ENCODE measurements at places on chromosomes 5 and 9.

- DNase-seq = peak; percentile 15
Measured at GRCh38 chr5:139561655-139562451, 714 bp downstream of the UBE2D2 start.

- DNase-seq = no peak
Measured at GRCh38 chr5:138648841-138649240, 73.6 kb upstream of the HSPA9 start.

DNA sequence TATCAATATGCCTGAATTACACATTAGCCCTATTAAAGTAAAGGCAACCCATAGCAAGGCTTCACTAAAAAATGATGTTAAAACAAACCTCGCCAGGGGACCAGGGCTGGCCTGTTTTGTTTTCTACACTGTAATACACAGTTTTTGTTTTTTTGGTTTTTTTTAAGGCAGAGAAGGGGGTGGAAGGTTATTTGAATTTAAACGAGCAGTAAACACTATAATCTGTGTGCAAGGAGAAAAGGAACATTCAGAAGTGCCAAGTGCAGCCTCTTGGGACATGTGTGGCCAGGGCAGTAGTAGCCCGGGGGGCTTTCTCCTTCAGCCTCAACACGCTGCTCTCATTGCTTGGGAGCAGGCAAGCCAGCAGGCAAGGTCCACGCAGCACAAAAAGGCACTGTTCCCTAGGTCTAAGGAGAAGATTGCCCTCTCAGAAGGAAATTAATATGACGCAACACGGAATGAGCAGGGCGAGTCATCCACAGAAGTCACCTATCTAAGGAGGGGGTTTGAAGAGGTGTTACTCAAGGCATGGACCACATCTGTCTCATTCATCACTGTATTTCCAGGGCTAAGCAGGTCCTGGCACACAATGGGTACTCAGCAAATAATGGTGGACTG, 16.2 kb downstream of the SIL1 start:
- no peak for DNase-seq

DNA sequence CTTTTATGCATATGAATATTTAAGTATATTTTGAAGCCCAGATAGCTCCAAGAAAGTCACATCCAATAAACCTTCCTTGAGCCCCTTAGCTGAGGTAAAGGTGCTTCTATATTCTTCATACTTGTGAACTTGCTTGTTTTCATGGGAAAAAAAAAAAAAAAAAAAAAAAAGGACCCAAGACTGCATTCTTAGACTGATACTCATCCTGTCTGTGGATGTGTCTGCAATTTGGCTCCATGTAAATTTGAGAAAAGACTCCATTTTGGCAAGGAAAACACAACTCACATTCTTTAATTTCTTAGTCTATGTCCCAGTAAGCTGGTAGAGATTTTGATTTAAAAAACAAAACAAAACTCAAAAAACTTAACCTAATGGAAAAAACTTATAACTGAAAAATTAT, 238.3 kb downstream of the FBXL17 start:
- DNase-seq = no peak

GRCh38 chr9:87517732-87518131, 20.1 kb downstream of the DAPK1 start:
- DNase-seq = no peak

- DNase-seq = no peak
Measured at GRCh38 chr9:75390951-75391350, 302.6 kb downstream of the OSTF1 start.

DNA sequence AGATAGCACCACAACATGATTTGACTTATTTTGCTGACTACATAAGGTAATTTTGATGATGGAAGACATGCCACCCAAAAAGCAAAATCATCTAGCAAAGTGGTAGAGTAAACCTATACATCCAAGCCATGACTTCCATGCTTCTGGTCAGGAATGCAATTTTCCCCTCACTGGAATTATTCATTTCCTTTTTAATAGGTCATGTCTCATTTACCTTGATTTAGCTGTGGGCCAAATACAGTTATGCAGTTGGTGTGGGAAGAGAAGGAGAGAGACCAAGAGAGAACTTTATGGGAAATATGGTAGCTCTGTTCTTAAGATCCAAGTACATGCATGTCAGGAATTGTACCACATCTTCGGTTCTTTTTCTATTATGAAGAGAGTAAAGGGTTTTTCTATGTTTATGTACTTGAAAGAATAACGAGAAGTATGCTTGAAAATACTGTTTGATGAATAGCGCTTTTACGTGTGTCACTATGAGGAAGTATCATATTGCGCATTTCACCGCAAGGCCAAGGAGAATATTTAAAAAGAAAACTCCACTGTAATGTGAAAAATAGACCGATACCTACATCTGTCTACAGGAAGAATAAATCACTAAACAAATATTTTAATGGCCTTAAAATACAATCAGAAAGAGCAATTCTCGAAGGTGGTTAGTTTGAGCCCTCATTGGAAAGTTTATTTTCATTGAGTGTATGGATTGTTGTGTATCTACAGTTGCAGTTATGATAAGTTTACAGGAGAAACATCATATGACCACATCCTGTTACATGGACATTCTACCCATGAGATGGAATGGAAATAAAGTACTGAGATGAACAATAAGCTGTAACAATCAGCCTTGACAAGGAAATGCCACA, 134.0 kb downstream of the FOXD1 start:
- no peak for DNase-seq

DNA sequence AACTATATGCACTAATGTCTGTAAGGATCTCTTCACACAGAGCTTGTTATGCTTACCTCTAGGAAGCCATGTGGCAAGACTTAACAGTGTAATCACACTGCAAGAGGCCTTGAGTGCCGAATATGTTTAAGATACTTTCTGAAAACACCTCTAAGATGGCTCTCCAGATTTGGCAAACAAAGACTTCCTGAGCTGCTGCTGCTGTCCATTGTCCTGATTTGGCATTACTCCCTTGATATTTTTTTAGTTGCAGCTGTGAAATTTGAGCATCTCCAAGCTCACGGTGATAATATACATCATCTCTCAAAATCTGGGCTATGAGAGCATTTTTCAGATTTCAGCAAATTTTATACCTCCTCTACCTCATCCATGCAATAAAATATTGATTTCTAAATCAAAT, 384.5 kb upstream of the CDH6 start:
- DNase-seq = no peak

DNA sequence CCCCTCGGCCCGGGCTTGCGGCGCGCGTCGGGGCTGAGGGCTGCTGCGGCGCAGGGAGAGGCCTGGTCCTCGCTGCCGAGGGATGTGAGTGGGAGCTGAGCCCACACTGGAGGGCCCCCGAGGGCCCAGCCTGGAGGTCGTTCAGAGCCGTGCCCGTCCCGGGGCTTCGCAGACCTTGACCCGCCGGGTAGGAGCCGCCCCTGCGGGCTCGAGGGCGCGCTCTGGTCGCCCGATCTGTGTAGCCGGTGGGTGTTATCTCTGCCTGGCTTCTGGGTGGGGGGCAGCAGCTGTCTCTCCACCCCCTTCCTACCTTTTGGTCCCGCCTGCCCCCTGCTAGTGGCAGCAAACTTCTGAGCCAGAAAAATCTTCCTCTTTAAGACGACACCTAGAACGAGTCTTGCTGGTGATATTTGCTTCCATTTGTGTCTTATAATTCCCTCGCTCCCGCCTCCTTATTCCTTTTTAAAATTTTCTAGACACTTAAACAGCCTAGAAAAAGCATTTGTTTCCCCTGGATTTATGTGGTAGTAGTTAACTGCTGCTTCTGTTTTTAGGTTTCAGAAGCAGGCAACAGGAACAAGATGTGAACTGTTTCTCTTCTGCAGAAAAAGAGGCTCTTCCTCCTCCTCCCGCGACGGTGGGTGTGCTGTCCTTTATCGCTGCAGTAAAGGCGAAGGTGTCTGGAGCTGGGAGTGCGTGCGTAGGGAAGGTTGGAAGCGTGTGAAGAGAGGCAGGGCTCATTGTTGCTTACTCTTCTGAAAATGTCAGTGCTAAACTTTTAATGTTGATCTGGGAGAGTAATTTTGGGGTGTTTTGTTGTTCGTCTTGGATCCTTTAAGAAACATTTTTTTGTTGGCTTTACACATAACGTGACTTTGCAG, 554 bp downstream of the JAK2 start:
- DNase-seq = peak; percentile 1

DNA sequence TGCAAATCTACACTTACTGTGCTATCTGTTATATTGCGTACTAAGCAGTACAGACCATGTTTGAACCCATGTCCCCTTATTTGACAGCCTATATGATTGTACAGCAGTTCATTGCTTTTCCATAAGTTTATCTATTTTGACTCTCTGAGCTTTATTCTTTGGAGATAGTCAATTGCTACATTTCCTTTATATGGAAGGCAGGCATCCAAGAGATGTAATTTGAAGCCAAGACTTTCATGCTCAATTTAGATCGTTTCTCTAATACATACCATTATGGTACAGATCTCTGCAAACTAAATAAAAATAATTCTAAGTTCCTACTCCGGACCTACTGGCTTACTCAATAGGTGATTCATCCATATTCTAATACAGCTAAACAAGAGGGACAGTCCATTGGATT, 424.8 kb downstream of the TMEM38B start:
- DNase-seq = no peak

- DNase-seq = no peak
Measured at GRCh38 chr5:174046558-174046957, 1.1 kb downstream of the NSG2 start.

GRCh38 chr5:176901260-176902101, 2.3 kb upstream of the HK3 start:
- DNase-seq = no peak

- no peak for DNase-seq
Measured at GRCh38 chr5:9337928-9338595, 207.8 kb downstream of the SEMA5A start.

DNA sequence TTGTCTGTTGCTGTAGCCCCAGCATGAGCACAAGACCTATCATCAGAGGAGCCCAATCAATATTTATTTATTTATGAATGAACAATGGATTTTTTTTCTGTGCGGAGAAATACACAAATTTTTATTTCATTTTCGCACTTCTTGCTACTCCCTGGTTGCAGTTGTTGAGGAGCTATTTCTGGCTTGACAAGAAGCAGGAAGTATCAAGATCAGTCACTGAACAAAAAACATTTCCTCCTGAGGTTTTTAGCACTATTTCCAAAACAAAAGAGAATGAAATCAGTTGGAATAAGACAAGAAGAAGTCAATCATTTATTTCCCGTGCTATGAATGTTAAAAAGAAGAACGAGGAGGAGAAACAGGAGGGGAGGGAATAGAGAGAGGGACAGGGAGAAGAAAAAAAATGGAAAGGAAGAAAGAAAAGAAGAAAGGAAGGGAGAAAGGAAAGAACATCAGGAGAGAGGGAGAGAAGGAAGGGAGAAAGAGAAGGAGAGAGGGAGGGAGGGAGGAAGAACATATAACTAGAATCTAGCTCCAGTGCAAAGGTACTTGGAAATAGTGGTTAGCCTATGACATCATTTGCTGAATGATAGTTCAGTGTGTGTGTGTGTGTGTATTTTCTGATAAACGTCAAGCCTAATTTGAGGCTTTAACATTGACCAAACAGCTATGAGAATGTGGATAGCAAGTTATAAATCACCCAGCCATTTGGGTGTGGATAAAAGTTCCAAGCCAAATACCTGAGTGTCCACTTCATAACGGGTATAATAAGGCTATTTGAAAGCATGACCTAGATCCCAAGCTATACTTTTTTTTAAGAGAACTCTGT, 586.0 kb downstream of the EBF1 start:
- no peak for DNase-seq

GRCh38 chr5:98942847-98943246, 14.0 kb upstream of the CHD1 start:
- no peak for DNase-seq

DNA sequence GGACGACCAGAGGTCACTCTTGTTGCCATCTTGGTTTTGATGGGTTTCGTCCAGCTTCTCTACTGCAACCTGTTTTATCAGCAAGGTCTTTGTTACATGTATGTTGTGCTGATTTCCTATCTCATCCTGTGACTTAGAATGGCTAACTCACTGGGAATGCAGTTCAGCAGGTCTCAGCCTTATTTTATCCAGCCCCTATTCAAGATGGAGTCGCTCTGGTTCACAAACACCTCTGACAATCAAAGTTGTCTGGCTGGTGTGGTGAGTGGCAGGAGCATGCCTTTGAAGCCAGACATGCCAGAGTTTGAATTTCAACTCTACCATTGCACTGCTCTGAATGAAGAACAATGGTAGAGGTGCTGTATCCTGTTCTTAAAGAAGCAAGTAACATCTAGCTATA, 253.8 kb downstream of the CHSY3 start:
- no peak for DNase-seq

- DNase-seq = no peak
Measured at GRCh38 chr5:150605546-150605945, 34.9 kb upstream of the SYNPO start.

DNA sequence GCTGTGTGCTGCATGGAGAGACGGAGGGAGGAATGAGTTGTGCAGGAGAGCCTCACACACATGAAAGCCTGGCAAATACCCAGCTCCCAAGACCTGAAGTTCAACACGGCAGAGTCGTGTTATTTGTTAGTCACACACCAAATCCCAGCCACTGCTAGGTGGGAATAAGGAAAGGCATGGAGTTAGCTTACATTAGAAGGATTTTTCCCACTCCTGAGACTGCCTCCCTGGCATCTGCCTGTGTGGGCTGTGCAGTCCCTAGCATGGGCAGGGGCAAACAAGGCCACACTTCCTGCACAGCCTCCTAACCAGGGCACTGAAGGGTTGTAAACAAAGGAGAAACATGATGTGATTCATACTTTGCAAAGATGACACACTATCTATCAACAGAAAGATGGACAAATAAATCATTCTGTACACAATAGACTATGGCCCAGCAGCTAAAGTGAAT, 306.8 kb downstream of the SPOCK1 start:
- no peak for DNase-seq

DNA sequence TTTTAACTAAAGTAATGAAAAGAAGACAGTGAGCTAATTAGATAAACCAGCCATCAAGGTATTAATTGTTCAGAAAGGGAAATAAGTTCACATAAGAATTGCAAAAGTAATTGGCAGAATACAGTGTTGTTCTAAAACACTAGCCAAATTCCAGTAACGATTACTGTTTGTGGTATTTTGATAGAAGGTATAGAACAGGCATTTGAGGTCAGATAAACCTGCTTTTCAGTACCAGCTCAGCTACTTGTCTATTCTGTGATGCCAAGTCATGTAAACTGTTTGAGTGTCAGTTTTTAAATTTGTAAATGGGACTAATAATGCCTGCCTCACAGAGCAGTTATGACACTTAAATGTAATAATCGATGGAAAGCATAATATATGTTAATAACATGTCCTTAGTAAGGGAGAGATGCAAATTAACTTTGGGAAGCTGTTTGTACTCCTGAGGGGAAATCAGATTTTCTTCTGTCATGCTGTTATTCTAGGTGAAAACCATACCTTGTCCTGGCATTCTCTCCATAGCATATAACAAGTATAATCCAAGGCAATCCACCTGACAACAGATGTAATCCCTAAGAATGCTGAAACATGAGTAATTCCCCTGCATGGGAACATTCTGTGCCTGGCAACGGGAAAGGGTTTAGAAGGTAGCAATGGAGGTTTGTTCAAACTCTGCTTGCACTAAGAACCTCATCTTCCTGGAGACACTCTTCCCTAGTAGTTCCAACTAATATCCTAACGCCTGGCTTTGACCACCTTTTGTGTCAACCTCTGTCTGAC, 509.5 kb upstream of the PAPPA start:
- DNase-seq = no peak

- no peak for DNase-seq
Measured at GRCh38 chr5:18037718-18038117, 403.5 kb downstream of the TAF11L14 start.

All from stimulated activated CD8-positive, alpha-beta memory T cell treated with anti-CD3 and anti-CD28 coated beads, Interleukin-7, amount 100 ng/mL, for 4 hours (primary cell).